ENCODE measurements at places on chromosomes 11 and 22. TPM values are rescaled to one million over a fixed set of nuclear protein-coding genes. Genes with fewer than 3 reads are reported as not detected.

- DNase-seq: peak; percentile 86
Measured at GRCh38 chr11:57324154-57324885, 432 bp downstream of the TNKS1BP1 start.

DNA sequence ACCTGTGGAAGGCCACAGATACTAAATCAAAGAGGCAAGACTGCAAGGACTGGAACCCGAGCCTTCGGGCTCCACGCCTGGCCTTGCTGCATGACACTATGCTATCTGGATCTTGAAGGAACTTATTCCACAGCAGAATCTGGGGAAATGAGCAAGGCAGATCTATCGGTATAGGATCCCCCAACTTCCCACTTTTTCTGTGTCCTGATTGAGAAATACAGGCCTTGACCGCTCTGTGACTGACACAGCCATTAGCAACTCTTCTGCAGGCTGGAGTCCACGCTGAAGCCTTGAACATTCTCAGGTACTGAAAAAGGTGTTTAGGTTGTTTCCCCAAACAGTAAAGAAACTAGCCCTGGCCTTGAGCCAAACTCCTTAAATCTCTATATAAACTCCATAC lies 241.2 kb upstream of the NARS2 start:
- no peak for DNase-seq

DNA sequence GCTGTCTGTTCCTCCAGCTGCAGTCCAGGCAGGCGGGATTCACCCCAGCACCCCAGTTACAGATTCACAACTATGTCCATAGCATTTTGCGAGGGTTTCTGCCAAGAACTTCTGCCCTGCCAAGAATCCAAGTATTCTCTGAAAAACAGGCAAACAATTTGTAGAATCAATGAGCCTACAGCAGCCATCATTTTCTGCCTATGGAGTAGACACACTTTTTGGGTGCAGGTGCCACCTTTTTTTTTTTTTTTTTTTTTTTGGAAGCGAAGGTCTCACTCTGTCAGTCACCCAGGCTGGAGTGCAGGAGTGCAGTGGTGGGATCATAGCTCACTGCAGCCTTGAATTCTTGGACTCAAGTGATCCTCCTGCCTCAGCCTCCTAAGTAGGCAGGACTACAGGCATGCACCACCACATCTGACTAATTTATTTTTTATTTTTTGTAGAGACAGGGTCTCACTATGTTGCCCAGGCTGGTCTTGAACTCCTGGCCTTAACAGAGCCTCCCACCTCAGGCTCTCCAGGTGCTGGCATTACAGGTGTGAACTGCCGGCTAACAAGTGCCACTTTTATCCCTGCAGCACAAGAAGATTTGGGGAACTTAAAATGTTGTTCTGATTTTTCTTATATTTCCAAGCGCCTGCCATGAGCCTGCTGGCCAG lies 195.1 kb downstream of the SNX19 start:
- no peak for DNase-seq

DNA sequence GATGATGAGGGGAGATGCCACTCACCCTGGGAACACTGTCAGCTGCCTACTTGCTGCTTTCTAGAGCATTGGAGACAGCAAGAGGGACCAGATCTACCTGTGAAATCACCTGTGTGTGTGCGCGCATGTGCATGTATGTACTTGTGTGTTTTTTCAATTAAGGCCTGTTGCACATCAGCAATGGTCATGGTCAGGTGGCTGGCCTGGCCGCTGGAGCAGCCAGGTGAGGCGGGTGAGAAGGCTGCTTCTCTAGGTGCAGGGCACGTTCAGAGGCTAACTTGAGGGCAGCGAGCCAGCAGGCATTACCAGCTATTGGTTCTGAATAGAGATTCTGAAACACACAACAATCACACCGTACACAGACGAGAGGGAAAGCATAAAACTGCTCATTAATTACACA lies 65.1 kb downstream of the PARVG start:
- no peak for DNase-seq

GRCh38 chr11:28834877-28835276 lies 726.7 kb downstream of the METTL15 start:
- no peak for DNase-seq

GRCh38 chr22:37641561-37641949 lies 2.1 kb downstream of the SH3BP1 start:
- no peak for DNase-seq

DNA sequence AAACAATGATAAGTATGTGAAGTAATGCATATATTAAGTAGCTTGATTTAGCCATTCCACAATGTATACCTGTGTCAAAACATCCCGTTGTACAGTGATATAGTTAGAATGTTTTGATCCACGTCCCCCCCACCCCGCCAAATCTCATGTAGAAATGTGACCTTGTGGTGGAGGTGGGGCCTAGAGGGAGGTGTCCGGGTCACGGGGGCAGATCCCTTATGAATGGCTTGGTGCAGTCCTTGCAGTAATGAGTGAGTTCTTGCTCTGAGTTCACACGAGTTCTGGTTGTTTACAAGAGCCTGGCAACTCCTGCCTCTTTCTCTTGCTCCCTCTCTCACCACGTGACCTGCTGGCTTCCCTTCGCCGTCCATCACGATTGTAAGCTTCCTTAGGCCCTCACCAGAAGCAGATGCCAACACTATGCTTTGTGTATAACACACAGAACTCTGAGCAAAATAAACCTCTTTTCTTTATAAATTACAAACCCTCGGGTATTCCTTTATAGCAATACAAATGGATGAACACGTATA lies 41.6 kb downstream of the FANCF start:
- no peak for DNase-seq

APOL5 gene
- total RNA-seq: not detected

- no peak for DNase-seq
Measured at GRCh38 chr11:93100211-93100610, 97.6 kb downstream of the SLC36A4 start.

- DNase-seq: no peak
Measured at GRCh38 chr11:109061394-109061793, 360.6 kb upstream of the C11orf87 start.

DNA sequence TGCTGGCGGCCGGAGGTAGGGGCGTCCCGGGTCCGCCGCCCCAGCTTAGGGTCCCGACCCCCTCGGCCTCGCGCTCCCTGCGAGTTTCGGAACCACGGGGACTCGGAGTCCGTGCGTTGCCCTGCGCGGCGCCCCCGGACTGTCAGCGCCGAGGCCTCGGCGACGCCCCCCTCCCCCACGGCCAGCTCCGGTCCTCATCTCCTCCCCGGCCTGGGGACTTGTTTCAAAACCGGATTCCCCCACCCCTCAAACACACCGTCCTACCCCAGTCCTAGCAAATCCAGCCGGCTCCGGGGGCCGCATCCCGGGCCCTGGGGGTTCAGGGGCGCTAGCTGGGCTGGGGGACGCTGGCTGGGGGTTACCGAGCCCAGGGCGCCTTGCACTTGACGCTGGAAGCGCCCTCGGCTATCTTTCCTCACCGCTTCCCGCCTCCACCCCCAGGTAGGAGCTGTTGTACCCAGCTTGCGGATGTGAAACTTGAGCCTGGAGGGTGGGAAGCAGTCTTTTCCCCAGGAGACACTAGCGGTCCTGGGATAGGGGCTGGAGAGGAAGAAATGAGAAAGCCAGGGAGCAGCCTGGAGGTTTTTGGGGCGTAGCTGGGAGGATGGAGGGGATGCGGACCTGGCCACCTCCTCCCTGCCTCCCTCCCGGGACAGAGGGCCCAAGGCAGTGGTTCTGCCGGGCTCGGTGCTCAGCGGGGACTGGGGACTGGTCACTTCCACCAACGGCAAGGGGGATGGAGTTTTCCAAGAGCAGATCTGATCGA lies 550 bp downstream of the FBLN1 start:
- no peak for DNase-seq

- peak; percentile 76 for DNase-seq
Measured at GRCh38 chr11:75589933-75590332, 27.9 kb downstream of the SERPINH1 start.

PDGFD gene
- 20.1 TPM for total RNA-seq

GRCh38 chr11:92295175-92296137 lies 70.8 kb downstream of the FAT3 start:
- no peak for DNase-seq

DNA sequence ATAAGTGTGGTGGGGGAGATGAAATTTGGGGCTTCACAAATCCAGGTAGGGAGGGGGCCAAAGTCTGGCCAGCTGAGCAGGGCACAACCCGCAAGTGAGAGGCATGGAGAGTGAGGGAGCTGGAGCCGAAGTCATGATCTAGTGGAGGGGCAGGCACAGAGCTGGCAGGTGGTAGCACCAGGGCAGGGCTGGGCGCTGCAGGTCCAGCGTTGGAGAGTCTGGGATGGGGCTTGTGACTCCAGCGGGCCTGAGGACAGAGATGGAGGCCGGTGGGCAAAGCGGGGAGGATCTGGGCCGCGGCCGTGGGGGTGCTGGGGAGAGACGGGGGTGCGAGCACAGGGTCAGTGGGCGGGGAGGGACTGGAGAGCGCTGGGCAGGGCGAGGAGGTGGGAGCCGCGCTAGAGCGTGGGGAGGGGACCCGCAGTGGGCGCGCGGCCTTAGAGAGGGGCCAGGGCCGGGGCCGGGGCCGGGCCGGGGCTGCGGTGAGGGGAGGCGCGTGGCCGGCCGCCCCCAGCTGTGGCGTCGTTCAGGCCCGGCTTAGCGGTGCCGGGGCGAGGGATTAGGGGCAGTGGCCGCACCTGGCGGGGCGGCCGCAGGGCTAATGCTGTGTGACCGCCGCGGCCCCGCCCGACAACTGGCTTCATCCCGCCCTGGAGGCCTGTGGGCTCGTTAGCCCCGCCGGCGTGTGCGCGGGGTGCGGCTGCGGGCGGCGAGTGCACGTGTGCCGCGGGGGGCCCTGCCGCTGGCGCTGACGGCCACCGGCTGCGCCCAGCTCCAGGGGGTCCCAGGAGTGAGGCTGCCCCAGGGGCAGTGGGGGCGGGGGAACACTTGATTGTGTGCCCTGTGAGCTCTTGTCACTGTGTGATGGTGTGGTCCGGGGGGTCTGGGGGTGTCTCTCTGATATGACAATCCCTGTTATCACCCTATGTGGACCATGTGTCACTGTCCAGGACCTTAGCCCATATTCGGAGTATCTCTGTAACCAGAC lies 23.6 kb upstream of the MYOD1 start:
- no peak for DNase-seq

ANKK1 gene
- 0.23 TPM for total RNA-seq

- DNase-seq: peak; percentile 100
Measured at GRCh38 chr22:46035742-46036557, 59.0 kb upstream of the WNT7B start.

DNA sequence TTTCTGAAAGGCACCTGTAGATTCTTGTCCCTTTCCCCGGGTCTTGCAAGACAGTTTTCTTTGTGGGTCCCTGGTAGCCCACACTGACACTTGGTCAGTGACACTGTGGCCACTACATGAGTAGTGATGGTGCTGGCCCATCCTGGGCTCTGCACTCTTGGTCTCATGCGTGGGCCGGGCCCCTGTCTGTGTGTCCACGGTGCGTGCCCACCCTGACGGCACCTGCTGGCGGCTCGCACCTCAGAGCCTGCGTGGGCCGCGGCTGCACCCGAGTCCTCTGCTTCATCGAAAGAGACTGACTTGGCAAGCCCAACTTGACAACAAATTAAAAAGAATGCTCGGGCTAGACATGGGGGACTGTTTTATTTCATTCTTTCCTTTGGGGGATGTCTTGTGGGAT lies 37.5 kb downstream of the ADAMTS15 start:
- no peak for DNase-seq

GRCh38 chr11:92830377-92831155 lies 138.9 kb upstream of the MTNR1B start:
- no peak for DNase-seq

PTS gene
- total RNA-seq: 28.3 TPM

TRIM49D1 gene
- not detected for total RNA-seq

GRCh38 chr22:46792061-46792796 lies 29.8 kb downstream of the TBC1D22A start:
- DNase-seq: no peak

- DNase-seq: no peak
Measured at GRCh38 chr11:93512949-93513667, 30.1 kb downstream of the SMCO4 start.

DNA sequence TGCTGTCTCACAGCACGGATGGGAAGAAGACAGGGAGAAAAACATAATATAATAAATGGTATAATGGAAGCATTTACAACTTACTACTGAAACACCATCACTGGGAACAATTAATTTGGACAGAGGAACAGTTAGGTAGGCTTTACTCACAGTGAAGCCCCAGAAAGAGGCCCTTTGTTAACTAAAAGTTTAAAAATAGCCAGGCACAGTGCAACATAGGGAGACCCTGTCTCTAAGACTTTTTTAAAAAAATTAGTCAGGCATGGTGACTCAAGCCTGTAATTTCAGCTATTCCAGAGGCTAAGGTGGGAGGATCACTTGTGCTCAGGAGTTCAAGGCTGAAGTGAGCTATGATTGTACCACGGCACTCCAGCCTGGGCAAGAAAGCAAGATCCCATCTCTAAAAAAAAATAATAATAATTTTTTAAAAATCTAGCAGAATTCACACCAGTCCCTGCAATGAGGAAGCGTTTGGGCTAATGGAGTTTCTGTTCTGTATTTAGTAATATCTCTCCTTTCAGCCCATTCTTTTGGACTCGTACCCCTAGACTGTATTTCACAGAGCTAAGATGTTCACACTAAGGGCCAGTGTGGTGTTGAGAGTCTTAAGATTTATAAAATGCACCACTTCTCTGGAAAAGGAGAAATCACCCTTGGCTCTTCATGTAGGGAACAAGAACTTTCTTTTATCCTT lies 275.5 kb downstream of the SOX6 start:
- DNase-seq: no peak

DNA sequence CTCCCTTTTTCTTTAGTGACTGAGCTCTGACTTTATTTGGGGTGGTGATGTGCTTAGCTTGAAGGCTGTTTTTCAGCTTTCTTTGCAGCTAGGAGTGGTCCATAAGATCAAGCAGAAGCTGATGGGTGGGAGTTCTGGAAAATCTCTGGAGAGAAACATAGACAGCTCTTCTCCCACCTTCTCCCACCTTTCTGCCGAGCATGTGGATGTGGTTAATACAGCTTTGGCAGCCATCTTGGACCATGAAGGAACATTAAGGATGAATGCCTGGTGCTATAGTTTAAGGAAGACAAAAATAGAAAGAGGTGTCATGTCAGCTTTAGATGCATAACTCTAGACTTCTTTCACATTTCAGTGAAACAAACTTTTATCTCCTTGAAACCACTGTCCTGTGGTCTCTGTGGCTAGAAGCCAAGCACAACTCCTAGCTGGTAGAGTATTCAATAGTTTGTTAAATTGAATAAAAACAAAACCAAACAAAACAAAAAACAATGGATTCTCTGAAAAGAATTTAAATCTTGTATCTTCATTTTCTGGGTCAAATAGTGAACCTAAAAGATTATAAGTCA lies 203.6 kb upstream of the SESN3 start:
- DNase-seq: no peak

DNA sequence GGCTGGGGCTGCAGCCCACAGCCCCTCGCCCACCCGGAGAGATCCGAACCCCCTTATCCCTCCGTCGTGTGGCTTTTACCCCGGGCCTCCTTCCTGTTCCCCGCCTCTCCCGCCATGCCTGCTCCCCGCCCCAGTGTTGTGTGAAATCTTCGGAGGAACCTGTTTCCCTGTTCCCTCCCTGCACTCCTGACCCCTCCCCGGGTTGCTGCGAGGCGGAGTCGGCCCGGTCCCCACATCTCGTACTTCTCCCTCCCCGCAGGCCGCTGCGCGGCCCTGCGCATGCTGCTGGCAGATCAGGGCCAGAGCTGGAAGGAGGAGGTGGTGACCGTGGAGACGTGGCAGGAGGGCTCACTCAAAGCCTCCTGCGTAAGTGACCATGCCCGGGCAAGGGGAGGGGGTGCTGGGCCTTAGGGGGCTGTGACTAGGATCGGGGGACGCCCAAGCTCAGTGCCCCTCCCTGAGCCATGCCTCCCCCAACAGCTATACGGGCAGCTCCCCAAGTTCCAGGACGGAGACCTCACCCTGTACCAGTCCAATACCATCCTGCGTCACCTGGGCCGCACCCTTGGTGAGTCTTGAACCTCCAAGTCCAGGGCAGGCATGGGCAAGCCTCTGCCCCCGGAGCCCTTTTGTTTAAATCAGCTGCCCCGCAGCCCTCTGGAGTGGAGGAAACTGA lies 731 bp downstream of the GSTP1 start:
- DNase-seq: peak; percentile 82
